ENCODE measurements at places on chromosomes 13 and 19. TPM values are rescaled to one million over a fixed set of nuclear protein-coding genes. Genes with fewer than 3 reads are reported as not detected.

DNA sequence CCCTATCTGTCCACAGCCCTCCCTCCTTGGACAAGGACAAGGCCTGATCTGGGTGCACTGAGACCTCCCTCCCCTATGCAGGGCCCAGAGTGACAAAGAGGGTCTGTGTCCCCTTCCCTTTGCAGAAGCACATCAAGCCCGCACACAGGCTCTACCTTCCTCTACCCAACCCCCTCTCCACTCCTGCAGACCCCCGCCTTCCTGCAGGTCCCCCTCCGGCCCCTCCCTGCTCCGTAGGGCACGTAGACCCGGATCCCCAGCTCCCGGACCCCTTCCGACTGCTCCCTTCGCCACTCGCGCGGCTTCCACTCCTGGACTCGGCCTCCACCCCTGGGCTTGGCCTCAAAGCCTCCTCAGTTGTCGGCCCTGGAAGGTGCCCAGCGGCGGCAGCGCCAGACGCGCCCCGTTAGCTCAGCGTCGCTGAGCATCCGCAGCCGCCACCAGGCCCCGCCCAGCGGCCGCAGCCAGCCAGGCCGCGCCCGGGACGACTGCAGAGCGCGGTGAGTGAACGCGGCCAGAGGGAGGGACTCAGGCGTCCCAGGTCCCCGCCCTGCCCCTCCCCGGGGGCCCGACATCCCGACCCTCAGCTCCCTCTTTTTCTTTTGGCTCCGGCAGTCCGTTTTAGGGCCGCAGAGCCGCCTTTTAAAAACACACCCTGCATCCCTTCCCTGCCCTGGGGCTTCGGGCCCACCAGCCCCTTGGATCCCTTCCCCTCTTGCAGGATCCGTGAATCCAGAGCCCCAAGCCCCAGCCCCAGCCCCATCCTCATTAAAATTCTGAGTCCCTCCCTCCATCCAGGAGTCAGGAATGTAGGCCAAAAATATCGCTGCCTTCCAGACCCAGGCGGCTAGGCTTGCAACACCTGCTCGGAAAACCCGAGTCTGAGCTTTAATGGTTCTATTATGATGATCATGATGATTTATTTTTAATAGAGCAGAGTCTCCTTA, 1.5 kb upstream of the MYADM start:
- peak; percentile 73 for DNase-seq

GRCh38 chr19:34225659-34226015, 28.7 kb upstream of the GARRE1 start:
- no peak for DNase-seq

Gene ZNF878
- polyA plus RNA-seq, result 2.8 TPM

DNA sequence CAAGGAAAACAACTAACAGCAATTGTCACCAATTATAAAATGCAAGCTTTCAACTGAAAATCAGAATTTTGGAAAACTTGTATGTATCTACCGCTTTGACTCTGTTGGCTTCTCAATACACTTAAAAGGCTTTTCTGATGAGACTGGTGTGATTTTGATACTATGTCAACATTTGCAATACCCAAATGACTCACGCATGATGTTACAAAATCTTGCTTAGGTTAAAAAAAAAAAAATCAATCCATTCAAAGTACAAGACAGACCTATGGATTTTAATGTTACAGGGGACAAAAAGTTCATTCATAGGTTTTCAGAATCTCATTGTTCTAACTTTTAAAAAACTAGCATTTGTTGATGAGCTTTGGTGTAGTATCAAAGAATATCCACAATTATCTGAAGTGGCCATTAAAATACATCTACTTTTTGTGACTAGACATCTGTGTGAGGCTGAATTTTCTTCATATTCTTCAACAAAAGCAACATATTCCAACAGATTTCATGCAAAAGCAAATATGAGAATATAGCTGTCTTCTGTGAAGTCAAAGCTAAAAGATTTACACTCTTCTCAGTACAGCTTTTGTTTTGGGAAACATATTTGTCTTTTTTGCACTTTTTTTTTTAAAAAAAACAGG, 10.7 kb downstream of the ELF1 start:
- DNase-seq, result no peak

Gene TMC4
- polyA plus RNA-seq, result 32.3 TPM

DNA sequence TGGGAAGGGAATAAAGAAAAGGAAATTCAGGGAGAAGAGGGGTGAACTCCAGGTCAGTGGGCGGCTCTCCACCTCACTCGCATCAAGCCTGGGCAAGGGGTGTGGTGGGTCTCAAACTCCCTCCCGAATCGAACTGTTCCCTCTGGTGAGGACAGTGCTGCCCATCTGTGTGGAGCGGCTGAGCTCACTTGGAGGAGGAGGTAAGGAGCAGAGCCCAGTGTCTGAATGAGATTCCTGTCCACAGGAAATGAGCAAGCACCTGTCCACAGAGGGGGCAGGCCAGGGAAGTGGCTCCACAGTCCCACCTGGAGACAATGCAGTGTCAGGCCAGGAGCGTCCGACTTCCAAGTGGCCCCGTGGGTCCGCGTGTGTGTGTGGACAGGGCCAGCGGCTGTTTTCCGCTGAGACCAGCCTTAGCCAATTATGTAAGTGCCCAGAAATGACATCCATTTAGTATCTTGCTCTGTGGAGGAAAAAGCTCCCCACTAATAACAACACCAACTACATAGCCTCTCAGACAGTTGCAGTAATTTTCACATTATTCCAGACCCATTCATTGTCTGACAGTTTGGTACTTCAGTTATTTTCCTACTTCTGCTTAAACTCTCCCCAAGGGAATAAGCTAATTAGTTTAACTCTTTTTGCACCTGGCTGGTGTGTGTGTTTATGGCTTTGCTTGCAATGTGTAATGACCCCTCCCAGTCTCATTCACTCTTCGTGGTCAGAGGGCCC, 114.6 kb downstream of the SOX1 start:
- DNase-seq, result no peak

DNA sequence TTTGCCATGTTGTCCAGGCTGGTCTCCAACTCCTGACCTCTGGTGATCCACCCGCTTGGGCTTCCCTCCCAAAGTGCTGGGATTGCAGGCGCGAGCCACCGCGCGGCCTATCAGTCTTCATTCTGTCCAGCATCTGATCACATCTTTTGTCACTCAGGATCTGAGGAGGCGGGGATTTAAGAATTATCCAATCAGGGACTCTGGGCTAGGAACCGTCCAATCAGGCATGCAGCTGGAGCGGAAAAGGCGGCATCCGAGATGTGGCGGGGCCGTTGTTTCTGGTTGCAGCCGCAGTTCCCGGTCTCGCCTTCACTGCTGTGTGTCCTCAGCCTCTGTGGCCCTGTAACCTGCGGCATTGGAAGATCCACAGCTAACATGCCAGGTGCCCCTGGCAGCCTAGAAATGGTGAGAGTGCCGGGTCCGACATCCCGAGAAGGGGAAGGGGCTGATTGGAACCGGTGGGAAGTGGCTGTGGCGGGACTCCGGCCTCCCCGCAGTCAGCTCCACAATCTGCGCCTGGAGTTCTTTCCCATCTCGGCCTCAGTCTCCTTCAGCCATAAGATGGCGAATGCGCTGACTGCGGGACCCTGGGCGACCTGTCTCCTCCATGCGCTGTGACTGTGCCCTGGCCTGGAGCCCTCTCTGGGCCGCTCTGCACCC, at the start of gene ZNF729:
Gene ZNF729 (plus strand): TSS at position 291 of the 660 bp plus-strand sequence. CDS start 85 bp downstream, at position 376.
- DNase-seq, result peak; percentile 57

Gene IFNL1
- polyA plus RNA-seq, result not detected

Gene SPHK2
- polyA plus RNA-seq, result 19.9 TPM

GRCh38 chr19:55552620-55553019, 7.3 kb upstream of the SBK3 start:
- no peak for DNase-seq

- DNase-seq, result no peak
Measured at GRCh38 chr13:44231786-44232516, 141.7 kb upstream of the SERP2 start.

DNA sequence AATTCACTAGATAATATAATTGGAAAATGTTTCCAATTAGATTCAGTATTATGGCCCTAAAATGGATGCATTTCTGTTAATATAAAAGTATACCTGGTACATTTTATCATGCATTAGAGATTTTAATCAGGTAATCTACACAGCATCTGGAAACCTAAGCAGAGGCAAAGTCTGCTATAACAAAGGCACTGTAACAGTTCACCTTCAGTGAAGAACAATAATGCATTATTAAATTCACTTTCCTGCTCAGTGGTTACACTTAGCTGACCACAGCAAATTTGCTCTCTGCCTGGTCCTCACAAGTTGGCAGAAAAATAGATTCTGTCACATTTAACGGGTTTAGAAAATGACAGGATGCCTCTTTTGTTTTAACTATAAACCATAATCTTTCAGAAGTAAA, 326.9 kb downstream of the DACH1 start:
- DNase-seq, result no peak

DNA sequence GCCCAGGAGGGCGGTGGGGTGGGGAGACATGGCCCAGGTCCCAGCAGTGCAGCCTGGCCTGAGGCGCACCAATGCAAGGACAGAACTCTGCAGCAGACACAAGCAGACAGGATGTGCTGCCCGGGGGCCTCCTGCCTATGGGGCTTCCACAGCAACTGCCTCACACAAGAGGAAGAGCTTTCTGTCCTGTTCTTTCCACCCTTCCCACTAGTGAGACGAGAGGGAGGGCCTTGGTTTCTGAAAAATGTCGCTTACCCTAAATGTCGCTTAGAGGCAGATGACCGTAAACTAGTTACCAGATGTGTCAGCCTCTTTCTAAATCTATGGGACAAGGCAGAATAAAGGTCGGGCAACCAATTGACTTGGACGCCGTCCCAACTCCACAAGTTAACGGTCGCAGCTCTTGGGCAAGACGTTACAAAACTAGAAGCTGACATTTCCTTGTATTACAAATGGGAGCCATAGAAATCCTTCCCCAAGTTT, at the start of gene LAIR1:
Gene LAIR1 (minus strand): TSS at position 157 of the 483 bp plus-strand sequence. CDS start 127 bp downstream, at position 30.
- DNase-seq, result no peak

DNA sequence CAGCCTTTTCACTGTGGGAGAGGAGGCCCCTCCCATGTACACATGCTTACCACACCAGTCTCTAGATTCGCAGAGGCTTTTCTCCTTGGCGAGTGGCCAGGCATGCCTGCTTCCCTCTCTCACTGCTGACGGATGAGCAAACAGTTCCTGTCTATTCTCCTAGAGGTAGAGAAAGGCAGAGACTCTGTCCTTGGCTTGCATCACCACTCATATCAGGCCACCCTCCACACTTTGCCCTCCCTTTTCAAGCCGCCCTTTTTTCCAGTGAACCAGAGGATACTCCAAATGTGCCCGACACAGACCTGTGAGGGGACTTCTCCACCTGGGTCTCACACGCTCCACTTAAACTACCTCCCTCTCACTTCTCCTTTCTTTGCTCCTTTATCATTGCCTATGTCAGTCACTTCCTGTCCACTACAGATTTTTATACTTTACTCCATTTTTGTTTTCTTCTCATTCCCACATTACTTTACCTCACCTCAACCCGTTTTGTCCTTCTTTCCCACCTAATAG, 284.6 kb downstream of the DNAJC15 start:
- DNase-seq, result peak; percentile 79

GRCh38 chr13:110119935-110120905, 186.7 kb downstream of the COL4A1 start:
- DNase-seq, result no peak

DNA sequence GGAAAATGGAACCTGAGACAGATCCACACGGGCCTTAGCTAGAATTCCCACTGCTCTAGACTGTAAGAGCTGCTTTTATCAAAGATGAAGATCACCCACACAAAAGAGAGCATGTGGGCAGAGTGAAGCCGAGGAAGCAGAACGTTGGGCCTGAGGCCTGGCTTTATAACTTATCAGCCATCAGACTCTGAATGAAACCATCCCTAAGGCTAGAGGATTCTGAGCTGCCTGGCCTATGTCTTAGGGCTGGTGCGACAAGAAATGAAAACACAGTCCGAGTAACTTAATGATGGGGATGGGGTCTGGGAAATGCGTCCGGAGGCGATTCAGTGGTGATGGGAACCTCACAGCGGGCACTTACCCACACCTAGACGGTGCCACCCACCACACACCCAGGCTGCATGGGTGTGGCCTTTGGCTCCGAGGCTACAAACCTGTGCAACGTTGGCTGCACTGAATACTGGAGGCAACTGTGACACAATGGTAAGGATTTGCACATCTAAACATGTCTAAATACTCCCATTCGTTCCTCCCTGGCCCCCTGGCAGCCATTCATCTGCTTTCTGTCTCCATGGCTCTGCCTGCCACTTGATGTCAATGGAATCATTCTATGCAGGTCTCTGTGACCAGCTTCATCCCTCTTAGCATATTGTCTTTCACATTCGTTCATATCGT, 62.0 kb downstream of the SLC15A1 start:
- no peak for DNase-seq

DNA sequence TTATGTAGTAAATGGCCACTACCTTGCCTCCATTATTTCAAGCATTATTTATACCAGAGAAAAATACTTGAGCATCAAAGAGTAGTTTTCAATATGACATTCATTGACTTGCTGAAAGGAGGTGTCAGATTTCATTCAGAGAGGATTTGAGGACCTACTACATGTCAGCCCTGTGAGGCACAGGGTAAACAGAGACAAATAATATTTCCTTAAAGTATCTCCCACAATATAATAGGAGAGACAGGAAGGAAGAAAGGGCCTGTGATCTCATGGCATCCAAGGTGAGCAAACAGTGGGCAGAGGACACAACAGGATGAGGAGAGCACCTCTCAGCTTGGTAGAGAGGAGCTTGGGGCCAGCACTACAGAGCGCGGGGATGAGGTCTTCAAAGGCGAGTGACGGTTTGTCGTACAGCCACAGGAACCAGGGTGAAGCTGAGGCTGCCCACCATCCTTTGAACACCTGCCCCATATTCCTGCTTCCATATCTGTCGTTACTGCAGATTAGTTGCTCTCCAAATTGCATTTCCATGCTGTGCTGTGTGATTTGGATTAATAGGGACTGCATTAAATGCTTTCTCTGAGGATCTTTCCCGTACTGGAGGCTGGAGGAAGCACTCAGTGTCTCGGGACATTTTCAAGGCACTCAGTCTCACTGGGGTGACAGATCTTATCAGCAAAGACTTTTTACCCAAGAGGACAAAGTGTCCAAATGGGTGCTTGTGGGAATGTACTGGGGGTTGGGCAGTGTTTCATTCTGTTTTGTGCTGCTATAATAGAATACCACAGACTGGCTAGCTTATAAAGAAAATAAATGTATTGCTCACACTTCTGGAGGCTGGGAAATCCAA, 59.2 kb downstream of the GJA3 start:
- no peak for DNase-seq

DNA sequence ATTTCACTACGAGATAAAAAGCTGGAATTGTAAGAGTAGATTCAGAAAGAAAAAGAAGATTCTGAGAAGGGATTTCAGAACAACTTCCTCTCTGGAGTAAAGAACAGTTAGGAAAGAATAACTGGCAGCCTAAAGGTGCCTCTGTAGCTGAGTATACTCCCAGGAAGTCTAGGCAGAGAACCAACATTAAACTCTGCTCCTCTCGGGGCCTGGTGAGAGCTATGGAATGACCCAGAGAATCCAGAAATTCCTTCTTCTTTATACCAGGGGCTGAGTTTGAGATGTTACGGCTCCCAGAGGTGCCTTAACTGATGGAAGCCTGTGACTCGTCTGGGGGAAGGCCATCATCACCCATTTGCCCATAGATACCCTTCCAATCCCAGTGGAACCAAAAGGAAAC, 39.1 kb downstream of the FAM216B start:
- DNase-seq, result no peak

GRCh38 chr13:105904034-105904742, 631.3 kb downstream of the EFNB2 start:
- no peak for DNase-seq

- DNase-seq, result no peak
Measured at GRCh38 chr13:110289174-110289573, 17.8 kb downstream of the COL4A1 start.

All from left kidney (tissue), 8 donors.